Naive thymus-derived CD4-positive, alpha-beta T cell (primary cell): ENCODE measurements at places on chromosomes 12 and 14. TPM values are rescaled to one million over a fixed set of nuclear protein-coding genes. Genes with fewer than 3 reads are reported as not detected.
A peak's percentile ranks its signal among the peaks of the same experiment; 100 is the strongest.

GRCh38 chr14:74574090-74574433, 38.0 kb downstream of the LTBP2 start:
- no peak for DNase-seq

DNA sequence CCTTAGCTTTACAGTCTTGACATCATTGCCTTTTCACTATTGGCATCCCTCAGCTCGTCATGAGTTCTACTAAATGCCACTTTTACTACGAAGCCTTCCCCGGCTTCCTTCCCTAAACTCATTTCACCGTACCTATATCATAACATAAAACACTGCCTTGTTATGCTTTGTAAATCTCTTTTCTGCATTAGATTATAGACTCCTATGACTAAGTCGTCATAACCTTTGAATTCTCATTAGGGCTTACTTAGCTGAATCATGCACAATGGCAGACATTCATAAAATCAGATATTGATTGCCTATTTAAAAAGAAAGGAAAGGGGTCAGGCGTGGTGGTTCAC, 21.0 kb downstream of the BTG1 start:
- DNase-seq: no peak

GRCh38 chr12:64673490-64674169, 63.3 kb downstream of the RASSF3 start:
- no peak for DNase-seq

DNA sequence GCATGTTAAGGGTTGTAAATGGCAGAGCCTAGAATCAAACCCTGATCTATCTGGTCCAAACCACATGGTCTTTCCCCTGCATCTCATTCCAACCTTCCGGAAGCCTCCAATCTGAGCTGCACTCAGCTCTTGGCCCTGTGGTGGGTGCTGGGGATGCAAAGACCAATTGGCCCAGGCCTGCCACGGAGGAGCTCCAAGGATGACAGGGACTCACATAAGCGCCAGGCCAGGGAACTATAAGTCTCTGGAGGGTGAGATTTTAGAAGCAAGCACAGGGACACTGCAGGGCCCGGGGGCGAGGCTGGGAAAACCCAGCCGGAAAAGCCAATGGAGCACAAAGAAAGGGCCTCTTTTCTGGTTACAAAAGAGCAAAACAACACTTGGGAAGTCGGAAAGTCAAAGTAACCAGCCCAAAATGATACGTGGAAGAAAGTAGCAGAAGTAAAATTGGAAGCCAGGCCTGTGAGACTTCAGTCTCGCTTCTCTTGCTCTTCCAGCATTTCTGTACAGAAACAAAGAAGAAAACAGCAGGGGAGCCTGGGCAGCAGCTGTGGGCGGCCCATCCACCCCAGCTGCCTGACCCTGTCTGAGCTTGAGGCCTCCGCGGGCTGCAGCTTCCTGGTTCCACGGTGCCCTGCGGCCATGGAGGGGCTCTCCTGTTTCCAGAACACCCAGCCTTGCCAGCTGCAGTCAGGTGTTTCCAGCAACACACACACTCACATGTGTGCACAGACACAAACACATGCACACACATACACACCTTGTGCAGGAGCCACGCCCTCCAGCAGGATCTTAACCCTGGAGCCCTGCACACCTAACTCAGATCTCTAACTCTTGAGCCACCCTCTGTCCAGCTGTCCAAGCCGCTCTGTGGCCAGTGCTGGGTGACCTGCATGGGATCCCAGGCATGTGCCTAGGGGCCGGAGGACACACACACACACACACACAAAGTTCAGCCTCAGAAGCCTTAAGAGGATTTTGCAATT, 178.2 kb downstream of the BCL11B start:
- DNase-seq: no peak

DNA sequence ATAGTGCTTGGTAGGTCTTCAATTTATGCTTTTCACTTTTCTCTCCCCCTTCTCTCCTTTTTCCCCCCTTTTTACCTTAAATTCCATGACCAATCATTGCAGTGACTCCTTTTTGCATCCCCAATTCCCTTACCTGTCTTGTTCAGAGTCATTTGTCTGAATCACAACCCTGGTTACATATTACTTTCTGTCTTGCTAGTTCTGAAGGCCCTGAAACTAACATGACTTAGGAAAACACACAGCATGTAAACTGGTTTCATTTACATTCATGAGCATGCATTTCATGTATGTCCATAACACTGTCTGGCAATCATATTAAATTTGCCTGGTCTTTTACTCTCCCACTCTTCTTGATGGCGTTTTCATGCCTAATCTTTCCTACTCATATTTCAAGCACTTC, 20.3 kb upstream of the FOXG1 start:
- no peak for DNase-seq

- peak; percentile 28 for DNase-seq
These were observed at the start of gene ERBB3 for GRCh38 chr12:56079723-56080555. ERBB3 (plus strand) TSS chr12:56080165; CDS start chr12:56080301, 136 bp downstream.

GRCh38 chr12:25352083-25352918, 101.6 kb upstream of the KRAS start:
- DNase-seq: no peak

CATSPERB gene
- total RNA-seq: 7.7 TPM

DNA sequence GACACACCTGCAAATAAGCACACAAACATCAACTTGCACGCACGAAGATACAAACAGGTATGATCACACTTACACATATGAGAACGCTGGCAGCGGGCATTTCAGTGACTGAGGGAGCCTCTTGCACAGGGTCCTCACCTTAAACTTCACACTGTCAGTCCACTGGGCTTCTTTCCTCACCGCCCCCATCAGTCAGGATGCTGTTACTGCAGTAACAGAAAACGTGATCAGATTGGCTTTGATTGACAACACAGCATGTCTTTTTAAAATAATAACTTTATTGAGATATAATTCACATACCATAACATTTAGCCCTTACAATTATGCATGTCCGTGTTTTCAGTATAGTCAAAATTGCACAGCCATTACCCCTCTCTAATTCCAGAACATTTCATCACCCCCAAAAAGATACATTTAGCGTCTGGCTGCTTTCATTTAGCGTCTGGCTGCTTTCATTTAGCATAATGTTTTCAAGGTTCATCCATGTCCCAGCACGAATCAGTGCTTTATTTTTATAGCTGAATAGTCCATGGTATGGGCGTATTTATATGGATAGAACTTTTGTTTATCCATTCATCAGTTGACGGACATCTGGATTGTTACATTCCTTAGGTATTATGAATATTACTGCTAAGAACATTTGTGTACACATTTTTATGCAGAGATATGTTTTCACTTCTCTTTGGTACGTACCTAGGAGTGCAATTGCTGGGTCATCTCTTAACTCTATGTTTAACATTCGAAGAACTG, 8.4 kb downstream of the CCDC197 start:
- DNase-seq: no peak

GRCh38 chr12:111448846-111449790, 43.4 kb downstream of the SH2B3 start:
- no peak for DNase-seq

DNA sequence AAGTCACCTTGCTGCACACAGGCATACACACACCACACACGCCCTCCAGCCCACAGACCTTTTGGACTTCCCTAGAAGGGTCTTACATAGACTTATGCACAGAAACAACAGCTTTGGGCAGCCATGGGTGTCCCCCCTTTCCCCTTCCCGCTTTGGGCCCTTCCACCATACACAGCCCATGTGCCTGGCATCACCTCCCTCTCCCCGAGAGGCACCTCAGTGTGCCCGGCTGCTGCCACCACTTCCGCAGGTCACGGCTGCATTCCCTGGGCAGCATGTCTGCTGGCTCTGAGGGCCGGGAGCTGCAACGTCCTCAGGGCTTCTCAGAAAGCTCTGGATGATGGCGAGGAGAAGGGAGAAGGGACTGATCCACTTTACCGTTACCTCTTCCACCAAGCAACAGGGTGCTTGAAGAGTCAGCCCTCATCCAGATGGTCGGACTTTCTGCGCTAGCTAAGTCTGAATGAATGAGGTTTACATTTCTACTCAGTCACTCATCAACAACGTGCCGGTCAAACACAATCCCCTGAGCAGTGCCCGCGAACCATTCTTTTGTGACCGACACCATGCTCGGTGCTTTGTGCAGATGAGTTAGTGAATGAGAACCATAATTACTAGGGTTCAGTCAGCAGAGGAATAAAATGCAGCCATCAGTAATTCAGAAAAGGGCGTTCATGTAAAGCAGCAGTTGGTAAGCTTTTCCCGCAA, 72.2 kb upstream of the BCL11B start:
- no peak for DNase-seq

DNA sequence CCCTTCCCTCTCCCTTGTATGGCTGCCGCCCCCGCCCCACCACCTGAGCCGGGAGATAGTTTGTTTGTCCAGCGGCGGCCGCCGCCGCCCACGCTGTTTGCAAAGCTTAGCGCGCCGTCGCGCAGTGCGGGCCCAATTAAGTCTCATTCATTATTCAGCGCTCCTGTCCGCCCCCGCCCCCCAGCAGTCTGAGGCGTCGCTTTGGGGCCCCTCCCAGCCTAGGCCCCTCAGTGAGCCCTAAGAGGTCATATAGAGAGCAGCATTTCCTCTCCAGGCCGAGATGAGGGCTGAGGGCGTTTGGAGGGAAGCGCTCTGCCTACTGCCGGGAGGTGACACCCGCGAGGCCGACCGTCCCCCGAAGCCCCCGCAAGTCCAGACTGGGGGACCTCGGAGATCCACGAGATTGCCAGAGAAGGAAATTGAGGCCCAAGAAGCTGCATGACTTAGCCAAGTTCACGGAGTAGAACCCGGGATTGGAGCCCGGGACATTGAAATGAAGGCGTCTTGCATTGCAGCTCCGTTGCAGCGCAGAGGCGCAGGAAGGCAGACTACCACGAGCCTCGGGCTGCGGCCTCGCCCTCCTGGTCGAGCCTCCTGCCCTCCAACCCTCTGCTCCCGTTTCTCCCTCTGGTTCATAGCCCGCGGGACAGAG, at the start of gene DNAJC22:
Gene DNAJC22 (plus strand): TSS at position 230 of the 652 bp plus-strand sequence. CDS start 1,985 bp downstream, outside the sequence.
- DNase-seq: no peak

- DNase-seq: no peak
These were observed 20.8 kb upstream of the AMN start for GRCh38 chr14:102901633-102902032.

GPRC5D gene
- total RNA-seq: not detected

GRCh38 chr12:108717243-108717642, 14.1 kb downstream of the CORO1C start:
- no peak for DNase-seq

- DNase-seq: peak; percentile 1
These were observed 6.5 kb upstream of the HCFC2 start for GRCh38 chr12:104057771-104058197.

DNA sequence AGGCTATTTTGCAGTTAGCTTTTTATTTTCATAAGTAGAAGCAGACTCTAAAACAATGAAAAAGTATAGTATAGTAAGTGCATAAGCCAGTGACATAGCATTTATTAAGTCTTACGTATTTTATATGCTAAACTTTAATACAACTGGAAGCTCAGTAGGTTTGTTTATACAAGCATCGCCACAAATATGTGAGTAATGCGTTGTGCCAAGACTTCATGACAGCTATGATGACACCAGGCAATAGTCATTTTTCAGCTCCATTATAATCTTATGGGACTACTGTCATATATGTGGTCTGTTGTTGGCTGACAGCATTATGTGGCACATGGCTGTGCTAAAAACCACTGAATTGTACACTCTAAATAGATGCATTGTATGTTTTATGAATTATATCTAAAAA, 40.3 kb downstream of the SLC38A2 start:
- DNase-seq: no peak

ACTN1 gene
- total RNA-seq: 243 TPM

- no peak for DNase-seq
These were observed 127.6 kb upstream of the EVL start for GRCh38 chr14:99937475-99938244.

DNA sequence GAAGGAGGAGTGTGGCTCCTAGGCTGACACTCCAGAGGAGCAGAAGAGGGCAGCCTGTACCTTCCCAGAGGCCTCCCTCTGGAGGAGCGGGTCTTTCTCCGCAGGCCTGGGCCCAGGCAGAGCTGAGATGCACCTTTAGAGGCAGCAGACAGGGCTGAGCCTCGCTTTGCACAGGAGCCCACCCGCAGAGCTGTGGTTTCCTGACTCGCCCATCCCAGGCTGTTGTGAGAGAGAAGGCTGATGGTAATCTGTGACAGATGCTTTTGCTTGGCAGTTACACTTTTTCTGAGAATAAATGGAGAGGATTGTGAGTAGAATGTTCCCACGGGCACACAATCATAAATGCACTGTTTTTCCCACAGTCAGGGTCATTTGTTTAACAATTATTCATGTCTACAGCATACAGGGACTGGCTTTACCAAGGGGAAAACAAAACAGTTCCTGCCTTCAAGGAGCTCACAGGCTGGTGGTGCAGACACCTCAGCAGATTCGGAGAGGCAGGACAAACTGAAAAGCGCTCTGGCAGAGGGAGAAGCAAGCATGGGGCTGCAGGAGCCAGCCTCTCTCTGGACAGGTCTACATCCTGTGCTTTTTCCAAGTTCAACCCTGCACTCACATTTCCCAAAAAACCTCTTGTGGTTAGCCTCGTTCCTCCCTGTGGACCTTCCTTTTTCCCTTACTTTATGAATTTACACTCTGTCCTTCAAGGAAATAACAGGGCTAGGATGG, 13.9 kb downstream of the EVL start:
- peak; percentile 92 for DNase-seq

GRCh38 chr14:96096639-96097610, 57.8 kb downstream of the C14orf132 start:
- no peak for DNase-seq

TGFB3 gene
- 11.5 TPM for total RNA-seq

DNA sequence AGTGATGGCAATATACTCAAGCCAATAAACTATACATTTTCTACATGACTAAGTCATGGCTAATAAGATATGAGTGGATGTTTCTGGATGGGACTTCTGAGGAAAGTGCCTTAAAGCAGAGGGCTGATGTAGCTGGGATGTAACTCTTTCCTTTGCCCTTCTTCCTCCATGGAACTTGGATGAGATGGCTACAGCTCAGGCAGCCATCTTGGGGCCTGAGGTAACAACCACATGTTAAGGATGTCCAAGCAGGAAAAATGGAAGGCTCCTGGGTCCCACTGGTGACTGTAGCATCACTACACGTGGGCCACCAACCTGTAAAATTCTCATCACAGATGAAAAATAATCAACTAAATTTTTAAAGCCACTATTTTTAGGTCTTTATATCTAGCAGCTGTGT, 54.4 kb upstream of the GRIP1 start:
- no peak for DNase-seq

DNA sequence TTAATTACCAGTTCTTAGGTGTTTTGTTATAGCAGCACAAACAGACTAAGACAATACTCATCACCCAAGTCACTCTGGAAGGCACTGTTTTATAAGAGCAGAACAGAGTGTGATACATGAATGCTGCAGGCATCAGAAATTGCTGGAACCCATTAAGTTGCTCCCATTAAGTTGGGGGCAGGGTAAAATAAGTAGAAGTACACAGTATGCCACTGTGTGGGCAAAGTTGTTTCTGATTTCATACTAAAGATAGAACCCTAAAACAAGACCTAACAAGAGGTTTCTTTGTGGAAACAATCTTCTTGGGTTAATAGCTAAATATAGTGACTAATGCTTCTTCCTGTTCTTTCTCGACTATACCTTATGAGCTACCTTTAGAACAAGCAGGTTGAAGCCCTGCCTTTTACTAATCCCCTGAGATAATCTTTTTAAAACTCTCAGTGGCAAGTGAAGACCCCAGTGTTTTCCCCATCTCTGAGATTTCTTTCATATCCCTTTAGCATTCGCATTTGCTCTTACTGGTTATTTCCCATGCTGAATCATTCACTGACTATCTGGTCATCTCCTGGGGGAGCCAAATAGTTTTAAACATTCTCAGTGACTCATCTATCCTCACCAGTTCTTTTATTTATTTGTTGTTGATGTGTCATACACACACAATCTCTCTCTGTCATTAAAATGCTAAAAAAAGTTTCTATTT, 52.3 kb downstream of the SOCS2 start:
- no peak for DNase-seq

CPM gene
- total RNA-seq: 1.8 TPM

- no peak for DNase-seq
These were observed 119.8 kb upstream of the CPM start for GRCh38 chr12:69052613-69053408.

CLEC7A gene
- 12.8 TPM for total RNA-seq
